ENCODE measurements at places on chromosomes 11 and 22.

- no peak for DNase-seq
Measured at GRCh38 chr11:118167906-118168305, 8.5 kb downstream of the SCN2B start.

- DNase-seq: no peak
Measured at GRCh38 chr11:9708544-9708943, 44.7 kb downstream of the SWAP70 start.

GRCh38 chr11:118521892-118522311, 5.4 kb upstream of the TTC36 start:
- no peak for DNase-seq

- no peak for DNase-seq
Measured at GRCh38 chr11:118033443-118033842, 43.4 kb upstream of the TMPRSS4 start.

DNA sequence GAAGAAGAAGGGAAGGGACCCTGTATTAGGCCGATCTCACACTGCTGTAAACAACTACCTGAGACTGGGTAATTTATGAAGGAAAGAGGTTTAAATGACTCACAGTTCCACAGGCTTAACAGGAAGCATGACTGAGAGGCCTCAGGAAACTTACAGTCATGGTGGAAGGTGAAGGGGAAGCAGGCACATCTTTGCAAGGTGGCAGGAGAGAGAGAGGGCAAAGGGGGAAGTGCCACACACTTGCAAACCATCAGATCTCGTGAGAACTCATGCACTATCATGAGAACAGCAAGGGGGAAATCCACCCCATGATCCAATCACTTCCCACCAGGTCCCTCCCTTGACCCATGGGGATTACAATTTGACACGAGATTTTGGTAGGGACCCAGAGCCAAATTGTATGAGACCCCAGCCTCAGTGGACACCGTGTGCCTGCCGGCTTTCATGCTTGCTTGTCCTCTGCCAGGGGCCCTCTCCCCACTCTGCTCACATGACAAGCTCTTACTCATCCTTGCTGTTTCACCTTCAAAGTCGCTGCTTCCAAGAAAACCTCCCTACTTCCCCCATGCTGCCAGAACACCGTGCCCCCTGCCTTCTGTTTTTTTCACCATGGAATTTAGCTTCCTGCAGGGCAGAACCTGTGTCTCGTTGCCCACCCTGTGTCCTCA, 23.3 kb upstream of the PPFIA1 start:
- DNase-seq: no peak

GRCh38 chr22:30813936-30814335, 119.3 kb downstream of the OSBP2 start:
- DNase-seq: no peak

DNA sequence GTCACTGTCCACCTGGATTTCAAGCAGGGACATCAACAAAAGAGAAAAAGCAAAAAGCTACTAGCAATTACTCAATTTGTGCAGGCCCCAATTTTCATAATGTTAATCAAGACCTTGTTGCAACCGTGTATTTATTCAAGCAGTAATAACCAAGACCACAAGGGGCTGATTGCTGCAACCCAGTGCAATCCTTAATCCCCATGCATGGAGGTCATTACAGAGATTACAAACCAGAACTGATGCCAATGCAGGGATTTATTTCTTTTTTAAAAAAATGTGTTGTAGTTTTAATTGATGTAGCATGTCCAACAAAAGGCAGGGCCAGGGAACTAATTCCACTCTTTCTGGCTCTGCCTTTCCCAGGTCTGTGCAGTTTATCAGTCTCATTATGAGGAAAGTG, 18.4 kb downstream of the TECTA start:
- DNase-seq: no peak

DNA sequence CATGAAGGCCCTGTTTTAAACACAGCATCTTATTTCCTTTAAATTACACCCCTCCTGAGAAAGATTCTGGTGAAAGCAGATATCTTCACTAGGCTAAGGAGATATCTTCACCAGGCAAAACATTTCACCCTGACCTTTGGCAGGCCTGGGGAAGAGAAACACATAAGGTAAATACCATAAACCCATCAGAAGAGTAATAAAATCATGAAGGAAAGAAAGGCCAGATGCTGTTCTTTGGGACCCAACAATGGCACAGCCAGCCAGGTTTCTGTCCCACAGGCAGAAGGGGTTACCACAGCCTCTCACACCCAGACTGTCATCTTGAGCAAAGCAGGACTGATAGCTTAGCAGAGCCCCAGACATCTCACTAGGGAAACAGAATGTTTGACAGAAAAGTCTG, 125.4 kb downstream of the CCDC34 start:
- DNase-seq: no peak

DNA sequence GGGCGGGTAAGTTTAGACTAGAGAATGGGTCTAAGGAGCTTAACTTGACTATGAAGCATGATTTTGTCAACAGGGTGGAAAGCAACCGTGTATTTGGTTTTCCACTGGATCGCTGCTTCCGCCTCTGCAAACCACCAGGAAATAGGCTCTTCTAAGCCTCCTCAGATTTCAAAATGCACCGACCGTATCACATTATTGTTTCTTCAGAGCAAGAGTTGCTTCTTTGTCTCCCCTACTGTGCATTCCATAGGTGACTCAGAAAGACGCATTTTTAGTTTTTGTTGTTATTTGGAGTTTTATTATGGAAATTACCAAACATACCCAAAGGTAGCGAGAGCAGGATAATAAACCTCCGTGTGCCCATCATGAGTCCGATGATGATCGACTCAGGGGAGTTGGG, 64.3 kb upstream of the RASD2 start:
- DNase-seq: no peak

GRCh38 chr22:43571181-43571580, 159.4 kb downstream of the MPPED1 start:
- DNase-seq: no peak

Data from activated naive CD4-positive, alpha-beta T cell treated with anti-CD3 and anti-CD28 coated beads, Interleukin-2, amount 50 U/mL, for 16 hours (primary cell).